ENCODE measurements at places on chromosomes 7 and 10. TPM values are rescaled to one million over a fixed set of nuclear protein-coding genes. Genes with fewer than 3 reads are reported as not detected.
A peak's percentile ranks its signal among the peaks of the same experiment; 100 is the strongest.

The HYAL4 gene
- not detected for total RNA-seq

The GOLGA7B gene
- total RNA-seq = 0.98 TPM

The INA gene
- total RNA-seq = not detected

The DGKI gene
- total RNA-seq = 0.67 TPM

The TMEM248 gene
- 114 TPM for total RNA-seq

- DNase-seq = no peak
Observed at GRCh38 chr10:17144757-17145156, 15.1 kb upstream of the CUBN start.

DNA sequence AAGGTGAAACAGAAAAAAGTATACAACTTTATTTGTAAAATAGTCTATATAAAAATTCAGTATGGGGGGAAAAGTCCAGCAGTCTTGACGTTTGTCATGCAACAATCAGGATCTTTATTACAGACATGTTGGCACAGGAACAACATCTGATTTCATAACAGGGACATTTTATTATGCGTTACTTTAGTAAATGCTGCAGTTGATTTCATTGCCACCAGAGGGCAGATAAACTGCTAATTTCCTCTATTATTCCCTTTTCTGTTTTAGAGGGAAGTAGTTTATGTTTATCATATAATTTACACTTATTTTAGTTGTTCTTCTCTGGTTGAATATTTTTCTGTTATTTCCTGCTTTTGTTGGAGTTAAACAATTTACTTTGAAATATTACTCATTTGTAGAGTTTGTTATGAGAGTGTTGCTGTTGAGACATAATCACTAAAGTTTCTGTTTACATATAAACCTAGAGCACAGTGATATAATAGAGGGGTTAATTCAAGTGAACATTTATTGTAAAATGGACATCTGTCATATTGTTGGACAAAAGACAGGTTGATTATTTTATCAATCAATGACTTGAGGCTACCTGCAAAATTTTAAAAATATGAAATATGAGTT lies 3.3 kb downstream of the PLXDC2 start:
- DNase-seq = no peak

GRCh38 chr7:74312418-74313028 lies 23.3 kb downstream of the CLIP2 start:
- DNase-seq = no peak

DNA sequence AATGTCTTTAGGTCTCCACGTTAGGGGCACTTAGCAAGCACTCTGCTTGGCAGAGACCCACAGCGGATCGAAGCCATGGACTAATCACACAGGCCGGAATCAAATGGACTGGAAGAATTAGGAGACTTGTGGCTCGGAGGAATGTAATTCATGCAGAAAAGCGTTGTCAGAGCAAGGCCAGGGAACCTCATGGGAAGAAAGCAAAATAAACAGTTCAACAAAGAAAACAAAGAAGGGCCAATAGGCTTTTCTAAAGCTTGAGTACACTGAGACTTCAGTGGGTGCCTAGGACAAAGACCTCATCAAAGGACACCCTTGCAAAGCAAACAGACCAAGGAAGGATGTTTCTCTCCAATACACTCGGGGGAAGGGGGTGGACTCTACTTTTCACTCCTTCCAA lies 171.1 kb downstream of the GLI3 start:
- DNase-seq = no peak

- no peak for DNase-seq
Observed at GRCh38 chr10:34538281-34538829, 276.7 kb downstream of the PARD3 start.

DNA sequence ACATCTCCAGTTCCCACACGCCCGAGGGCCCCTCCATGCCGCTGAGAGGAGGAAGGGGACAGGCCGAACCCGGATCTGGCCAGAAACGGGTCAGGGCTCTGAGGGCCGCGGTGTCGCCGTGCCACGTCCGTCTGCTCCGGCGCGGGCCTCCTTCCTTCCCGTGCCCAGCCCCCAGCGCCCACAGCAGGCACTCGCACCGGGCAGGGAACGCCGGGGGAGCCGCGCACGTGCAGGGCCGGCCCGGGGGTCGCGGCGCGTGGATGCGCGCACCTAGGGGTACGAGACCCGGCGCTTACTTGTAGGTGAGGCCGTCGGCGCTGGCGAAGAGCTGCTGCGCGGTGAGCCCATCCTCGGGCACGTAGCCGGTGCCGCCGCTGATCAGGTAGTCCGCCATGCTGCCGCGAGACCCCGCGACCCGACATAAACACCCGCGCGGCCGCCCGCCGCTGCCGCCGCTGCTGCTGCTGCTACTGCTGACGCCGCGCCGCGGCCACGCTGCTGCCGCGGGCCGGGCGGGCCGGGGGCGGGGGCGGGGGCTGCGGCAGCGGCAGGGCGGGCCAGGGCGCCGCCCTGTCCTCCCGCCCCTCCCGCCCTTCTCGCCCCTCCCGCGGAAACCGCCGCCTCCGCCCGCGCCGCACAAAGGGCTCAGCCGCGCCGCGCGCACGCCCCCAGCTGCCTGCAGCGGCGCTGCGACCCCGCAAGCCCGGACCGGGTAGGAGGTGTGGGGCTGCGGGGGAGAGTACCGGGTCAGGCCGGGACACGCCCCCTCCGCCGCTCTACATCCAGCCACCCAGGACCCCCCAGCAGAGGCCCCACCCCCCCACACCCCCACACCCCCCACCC lies 4.1 kb downstream of the IMPDH1 start:
- peak; percentile 82 for DNase-seq

- no peak for DNase-seq
Observed at GRCh38 chr7:103715376-103716120, 269.5 kb upstream of the SLC26A5 start.

GRCh38 chr7:94239661-94240234 lies 154.9 kb upstream of the COL1A2 start:
- peak; percentile 73 for DNase-seq

- DNase-seq = peak; percentile 51
Observed at GRCh38 chr10:5584895-5585516, 60.2 kb downstream of the CALML3 start.

All from upper lobe of right lung (tissue), 1 donor.